ENCODE measurements at places on chromosomes 2 and 18. TPM values are rescaled to one million over a fixed set of nuclear protein-coding genes. Genes with fewer than 3 reads are reported as not detected.
A peak's percentile ranks its signal among the peaks of the same experiment; 100 is the strongest.

APOB gene
- total RNA-seq, result 4.8 TPM

TGFA gene
- 1.2 TPM for total RNA-seq

KIF1A gene
- total RNA-seq, result 4.4 TPM

GRCh38 chr18:13374096-13374467 is 155.5 kb downstream of the LDLRAD4 start:
- no peak overlapping the region for H3K27ac ChIP-seq
- no peak overlapping the region for H3K4me3 ChIP-seq
- H3K36me3 ChIP-seq, result no peaks in the 10 kb centered on the region

- H3K4me1 ChIP-seq, result no peaks in the 10 kb centered on the region
- no peak overlapping the region for H3K27ac ChIP-seq
- H3K36me3 ChIP-seq, result no peaks in the 10 kb centered on the region
- DNase-seq, result no peak
- H3K27me3 ChIP-seq, result no peaks in the 10 kb centered on the region
These were observed 77.2 kb downstream of the MDH1 start for GRCh38 chr2:63665846-63666475.

GRCh38 chr2:187936228-187936627 is 355.4 kb upstream of the GULP1 start:
- H3K36me3 ChIP-seq, result no peaks in the 10 kb centered on the region
- H3K27me3 ChIP-seq, result no peaks in the 10 kb centered on the region
- no peak overlapping the region for H3K27ac ChIP-seq
- no peak overlapping the region for H3K4me3 ChIP-seq
- DNase-seq, result no peak
- H3K4me1 ChIP-seq, result peaks cover 2% of the 10 kb centered on the region

DNA sequence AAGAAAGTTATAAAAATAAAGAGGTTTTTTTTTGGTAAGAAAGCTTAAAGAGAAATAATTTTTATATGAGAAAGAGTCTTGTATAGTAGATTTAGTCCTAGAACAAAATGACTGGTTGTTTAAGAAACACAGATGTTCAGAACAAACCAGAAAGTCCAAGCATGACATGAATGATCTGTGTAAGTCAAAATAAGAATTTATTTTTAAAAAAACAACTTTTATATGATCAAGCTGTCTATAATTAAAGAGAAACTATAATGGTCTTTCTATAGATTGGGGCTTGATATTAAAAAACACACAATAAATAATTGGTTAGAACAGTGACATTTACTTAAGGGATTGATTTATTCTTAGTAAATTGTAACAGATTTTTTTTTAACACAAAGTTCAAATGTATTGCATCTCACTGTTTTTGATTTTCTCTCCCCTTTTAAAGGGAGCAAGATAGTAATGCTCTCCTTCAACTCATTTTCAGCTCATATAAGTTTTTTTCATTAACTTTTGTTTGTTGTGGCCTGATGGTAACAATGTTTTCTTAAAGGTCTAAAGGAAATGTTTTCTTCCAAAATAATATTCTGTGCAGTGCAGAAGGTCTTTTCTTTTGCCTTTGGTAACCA is 1256.8 kb downstream of the LRP1B start:
- H3K27ac ChIP-seq, result no peak overlapping the region
- no peaks in the 10 kb centered on the region for H3K36me3 ChIP-seq
- no peaks in the 10 kb centered on the region for H3K4me1 ChIP-seq
- no peaks in the 10 kb centered on the region for H3K27me3 ChIP-seq
- no peak for DNase-seq
- H3K4me3 ChIP-seq, result no peak overlapping the region

DNA sequence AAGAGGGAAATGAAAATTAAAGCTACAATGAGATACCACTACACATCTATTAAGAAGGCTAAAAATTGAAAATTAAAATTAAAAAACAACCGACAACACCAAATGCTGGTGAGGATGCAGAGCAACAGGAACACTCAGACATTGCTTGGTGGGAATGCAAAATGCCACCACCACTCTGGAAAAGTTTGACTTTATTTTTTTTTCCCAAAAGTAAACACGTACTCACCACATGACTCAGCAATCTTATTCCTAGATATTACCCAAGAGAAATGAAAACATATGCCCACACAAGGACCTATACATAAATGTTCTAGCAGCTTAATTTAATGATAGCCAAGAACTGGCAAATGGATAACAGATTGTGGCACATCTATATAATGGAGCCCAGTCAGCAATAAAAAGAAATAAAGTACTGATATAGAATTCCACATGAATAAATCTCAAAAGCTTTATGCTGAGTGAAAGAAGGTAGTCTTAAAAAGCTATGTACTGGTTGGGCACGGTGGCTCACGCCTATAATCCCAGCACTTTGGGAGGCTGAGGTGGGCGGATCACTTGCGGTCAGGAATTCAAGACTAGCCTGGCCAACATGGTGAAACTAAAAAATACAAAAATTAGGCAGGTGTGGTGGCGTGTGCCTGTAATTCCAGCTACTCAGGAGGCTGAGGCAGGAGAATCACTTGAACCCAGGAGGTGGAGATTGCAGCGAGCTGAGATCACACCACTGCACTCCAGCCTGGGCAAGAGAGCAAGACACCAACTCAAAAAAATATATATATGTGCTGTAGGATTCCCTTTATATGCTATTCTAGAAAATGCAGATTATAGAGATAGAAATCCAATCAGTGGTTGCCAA is 4.2 kb upstream of the PROC start:
- peaks cover 7% of the 10 kb centered on the region for H3K4me1 ChIP-seq
- H3K27ac ChIP-seq, result no peak overlapping the region
- H3K36me3 ChIP-seq, result no peaks in the 10 kb centered on the region
- no peaks in the 10 kb centered on the region for H3K27me3 ChIP-seq
- no peak for DNase-seq

- no peak for DNase-seq
- H3K27me3 ChIP-seq, result no peaks in the 10 kb centered on the region
- H3K4me3 ChIP-seq, result no peak overlapping the region
- no peaks in the 10 kb centered on the region for H3K36me3 ChIP-seq
These were observed 55.4 kb upstream of the COL5A2 start for GRCh38 chr2:189234991-189235390.

- H3K4me1 ChIP-seq, result no peaks in the 10 kb centered on the region
- H3K36me3 ChIP-seq, result no peaks in the 10 kb centered on the region
- no peak overlapping the region for H3K27ac ChIP-seq
- no peak for DNase-seq
These were observed 42.5 kb upstream of the ACAA2 start for GRCh38 chr18:49855711-49856415.

DNA sequence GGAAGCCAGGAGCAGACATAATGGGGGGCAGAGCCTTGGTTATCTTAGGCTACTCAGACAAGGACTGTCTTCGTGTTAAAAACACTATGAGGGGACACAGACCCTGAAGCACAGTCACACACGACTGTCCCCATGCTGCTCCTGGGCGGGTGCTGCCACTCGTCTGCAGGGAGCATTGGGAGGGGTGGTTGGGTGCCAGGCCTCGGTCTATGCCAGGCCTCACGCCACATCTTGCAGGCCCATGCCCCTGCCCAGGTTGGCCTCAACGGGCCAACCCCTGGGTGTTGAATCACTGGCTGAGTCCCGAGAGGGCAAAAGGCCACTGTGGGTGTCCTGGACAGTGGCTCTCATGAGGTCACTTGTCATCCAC is 97.9 kb downstream of the USP40 start:
- H3K36me3 ChIP-seq, result no peaks in the 10 kb centered on the region
- H3K4me3 ChIP-seq, result no peak overlapping the region
- peak overlapping the region; percentile 82 for H3K27ac ChIP-seq
- H3K27me3 ChIP-seq, result no peaks in the 10 kb centered on the region
- H3K4me1 ChIP-seq, result peaks cover 11% of the 10 kb centered on the region

DNA sequence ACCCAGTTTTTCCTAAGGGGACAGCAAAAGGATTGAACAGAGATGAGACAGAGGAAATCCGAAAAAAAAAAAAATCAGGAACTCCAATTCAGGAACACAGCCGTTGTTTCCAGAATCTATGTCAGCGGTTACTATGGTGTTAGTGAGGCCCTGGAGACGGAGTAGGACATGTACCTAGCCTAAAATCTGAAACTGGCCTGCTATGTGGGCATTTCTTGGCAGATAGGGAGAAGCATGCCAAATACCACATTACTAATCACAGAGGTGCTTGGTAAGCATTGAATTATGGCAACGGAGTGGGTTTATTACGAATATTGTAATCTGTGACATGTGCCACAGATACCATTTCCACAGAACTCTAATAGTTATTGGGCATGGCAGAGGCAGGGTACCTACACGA is 530.6 kb downstream of the CCDC85A start:
- no peaks in the 10 kb centered on the region for H3K36me3 ChIP-seq
- no peak overlapping the region for H3K27ac ChIP-seq
- H3K4me3 ChIP-seq, result no peak overlapping the region
- H3K27me3 ChIP-seq, result no peaks in the 10 kb centered on the region
- no peak for DNase-seq

DNA sequence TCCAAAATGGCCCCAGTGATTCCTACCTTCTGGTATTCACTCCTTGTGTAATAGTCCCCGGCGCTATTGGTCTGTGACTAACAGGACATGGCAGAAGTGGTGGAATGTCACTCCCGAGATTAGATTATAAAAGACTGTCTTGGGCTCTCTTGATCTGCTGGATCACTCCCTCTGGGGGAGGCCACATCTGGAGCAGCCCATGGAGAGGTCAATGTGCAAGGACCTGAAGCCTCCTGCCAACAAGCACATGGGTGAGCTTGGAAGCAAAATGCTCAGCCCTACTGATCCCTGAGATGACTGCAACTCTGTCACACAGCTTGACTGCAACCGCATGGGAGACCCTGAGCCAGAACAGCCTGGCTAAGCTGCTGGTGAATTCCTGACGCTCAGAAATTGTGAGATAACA is 94.3 kb upstream of the GLI2 start:
- no peak overlapping the region for H3K4me3 ChIP-seq
- no peak for DNase-seq
- no peaks in the 10 kb centered on the region for H3K36me3 ChIP-seq
- H3K4me1 ChIP-seq, result no peaks in the 10 kb centered on the region

GRCh38 chr2:5908071-5908470 is 215.9 kb downstream of the SOX11 start:
- H3K36me3 ChIP-seq, result no peaks in the 10 kb centered on the region
- no peak overlapping the region for H3K27ac ChIP-seq
- H3K4me3 ChIP-seq, result no peak overlapping the region
- no peaks in the 10 kb centered on the region for H3K27me3 ChIP-seq

GRCh38 chr2:172921532-172922236 is 154.0 kb upstream of the MAP3K20 start:
- H3K4me3 ChIP-seq, result no peak overlapping the region
- no peaks in the 10 kb centered on the region for H3K27me3 ChIP-seq
- H3K4me1 ChIP-seq, result no peaks in the 10 kb centered on the region
- no peak overlapping the region for H3K27ac ChIP-seq
- no peak for DNase-seq

DNA sequence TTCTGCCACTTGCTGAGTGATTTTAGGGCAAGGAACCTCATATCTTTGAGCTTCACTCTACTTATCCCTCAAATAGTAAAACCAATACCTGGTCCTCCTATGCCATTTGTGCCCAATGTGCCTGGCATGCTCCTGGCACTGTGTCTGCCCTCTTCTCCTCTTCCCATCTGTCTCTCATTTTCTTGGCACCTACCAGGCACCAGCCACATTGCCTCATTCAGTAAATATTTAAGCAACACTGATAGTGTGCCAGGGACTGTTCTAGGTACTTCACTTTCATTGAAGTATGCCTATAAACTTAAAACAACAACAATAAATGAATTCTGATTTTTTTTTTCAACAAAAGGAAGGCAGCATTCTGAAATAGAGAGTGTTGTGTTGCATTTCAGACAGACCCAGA is 15.1 kb upstream of the BOD1L2 start:
- H3K4me3 ChIP-seq, result no peak overlapping the region
- DNase-seq, result no peak
- H3K4me1 ChIP-seq, result no peaks in the 10 kb centered on the region
- H3K36me3 ChIP-seq, result no peaks in the 10 kb centered on the region

DNA sequence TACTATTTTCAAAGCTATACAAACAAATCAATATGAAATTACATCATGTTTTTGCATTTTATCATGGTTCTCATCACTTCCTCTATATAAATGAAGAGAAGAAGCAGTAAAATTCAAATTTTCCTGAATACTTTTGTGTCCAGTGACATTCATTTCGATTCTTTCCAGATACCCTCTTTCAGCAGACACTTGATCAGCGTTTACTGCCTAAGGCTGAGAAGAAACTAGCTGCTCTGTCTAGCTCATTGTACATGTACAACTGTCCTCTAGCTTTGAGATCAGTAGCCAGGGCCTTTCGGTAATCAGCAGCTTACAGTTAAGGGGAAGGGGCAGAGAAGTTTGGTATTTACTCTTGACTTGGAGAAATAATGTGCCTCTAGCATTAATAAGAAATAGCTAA is 4.8 kb downstream of the VRK2 start:
- H3K27me3 ChIP-seq, result no peaks in the 10 kb centered on the region
- no peaks in the 10 kb centered on the region for H3K4me1 ChIP-seq
- no peak overlapping the region for H3K4me3 ChIP-seq
- no peak for DNase-seq
- H3K36me3 ChIP-seq, result no peaks in the 10 kb centered on the region

DNA sequence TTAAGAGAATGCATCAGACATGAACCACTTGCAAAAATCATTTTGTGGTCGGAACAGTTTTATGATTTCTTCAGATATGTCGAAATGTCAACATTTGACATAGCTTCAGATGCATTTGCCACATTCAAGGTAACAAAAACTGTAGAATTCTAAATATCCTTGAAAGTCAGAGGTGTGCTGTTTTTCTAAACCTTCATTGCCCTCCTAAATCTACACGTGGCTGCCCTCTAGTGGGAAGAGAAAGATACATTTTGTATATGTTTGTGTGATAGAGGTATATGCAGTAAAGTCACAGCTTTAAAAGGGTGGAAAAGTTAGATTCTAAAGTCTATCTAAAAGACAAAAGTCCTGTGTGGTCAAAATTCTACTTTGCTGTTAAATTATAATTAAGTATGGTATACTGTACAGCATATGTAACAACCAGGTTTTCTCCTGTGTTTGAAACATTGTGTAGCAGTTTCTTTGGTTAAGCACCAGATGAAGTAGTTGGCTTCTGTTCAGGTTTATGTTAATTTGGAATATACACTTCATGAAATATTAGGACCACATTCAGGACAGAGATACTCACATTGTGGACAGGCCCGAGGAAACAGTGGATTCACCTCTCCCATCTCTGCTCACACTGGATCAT is 65.9 kb upstream of the ITM2C start:
- H3K36me3 ChIP-seq, result no peaks in the 10 kb centered on the region
- H3K4me1 ChIP-seq, result peaks cover 8% of the 10 kb centered on the region
- DNase-seq, result no peak
- H3K4me3 ChIP-seq, result no peak overlapping the region

DNA sequence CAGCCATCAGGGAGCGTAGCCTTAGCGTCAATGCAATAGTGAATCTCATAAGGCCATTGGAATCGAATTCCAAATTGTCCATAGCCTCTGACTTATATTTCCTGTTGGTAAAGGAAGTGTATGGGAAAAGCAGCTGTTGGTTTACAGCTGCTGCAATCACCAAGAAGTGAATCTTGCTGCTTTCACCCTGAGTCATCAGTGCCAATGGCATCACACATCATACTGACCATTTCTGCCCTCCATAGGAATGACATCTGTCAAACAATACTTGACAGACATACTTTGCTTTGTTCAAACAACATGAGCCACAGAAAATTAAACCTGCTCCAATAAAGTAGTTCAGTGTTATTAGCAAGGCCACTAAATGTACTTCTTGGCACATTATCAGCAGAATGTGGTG is 111.2 kb upstream of the KLHL29 start:
- H3K27me3 ChIP-seq, result no peaks in the 10 kb centered on the region
- DNase-seq, result no peak
- H3K36me3 ChIP-seq, result no peaks in the 10 kb centered on the region
- H3K4me1 ChIP-seq, result no peaks in the 10 kb centered on the region
- no peak overlapping the region for H3K4me3 ChIP-seq

GRCh38 chr2:2800697-2801096 is 469.6 kb upstream of the MYT1L start:
- H3K36me3 ChIP-seq, result no peaks in the 10 kb centered on the region
- no peak overlapping the region for H3K4me3 ChIP-seq
- DNase-seq, result no peak
- H3K27ac ChIP-seq, result no peak overlapping the region
